Activated CD8-positive, alpha-beta memory T cell treated with anti-CD3 and anti-CD28 coated beads for 4 hours (primary cell): ENCODE measurements at places on chromosomes 3 and 15.

DNA sequence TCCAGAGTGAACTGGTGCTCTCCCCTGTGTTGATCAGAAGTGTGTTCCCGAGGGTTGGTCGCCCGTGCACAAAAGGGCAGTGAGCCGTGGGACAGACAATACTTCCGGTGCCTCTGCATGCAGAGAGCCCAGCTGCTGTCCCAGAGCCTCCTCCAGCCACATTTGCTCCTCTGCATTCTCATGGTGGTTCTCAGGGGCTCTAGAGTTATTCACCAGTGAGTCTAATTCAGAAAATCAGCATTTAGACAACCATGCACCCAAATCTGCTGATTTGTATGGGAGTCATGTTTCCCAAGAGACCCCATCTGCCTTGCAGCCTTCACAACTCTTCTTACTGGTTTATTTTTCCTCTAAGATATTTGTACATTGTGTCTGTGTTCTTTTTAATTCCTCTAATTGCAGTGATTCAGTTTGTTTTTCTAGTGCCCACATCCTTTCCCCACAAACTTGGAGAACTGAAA lies 107.0 kb upstream of the SPRED1 start:
- no peak for DNase-seq

DNA sequence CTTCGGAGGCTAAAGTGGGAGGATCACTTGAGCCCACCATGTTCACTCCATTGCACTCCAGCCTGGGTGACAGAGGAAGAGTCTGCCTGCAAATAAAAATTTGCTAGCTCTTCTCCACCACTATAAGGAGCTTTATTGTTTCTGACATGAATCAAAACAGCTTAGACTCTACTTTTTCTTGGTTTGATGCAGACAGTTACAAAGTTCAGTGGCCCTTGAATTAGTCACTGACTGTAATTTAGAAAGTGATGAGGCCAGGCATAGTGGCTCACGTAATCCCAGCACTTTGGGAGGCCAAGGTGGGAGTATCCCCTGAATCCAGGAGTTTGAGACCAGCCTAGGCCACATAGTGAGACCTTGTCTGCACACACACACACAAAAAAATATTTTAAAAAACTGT lies 172.4 kb upstream of the CGNL1 start:
- DNase-seq = no peak

- DNase-seq = no peak
Observed at GRCh38 chr15:100889385-100890050, 9.9 kb downstream of the ALDH1A3 start.

DNA sequence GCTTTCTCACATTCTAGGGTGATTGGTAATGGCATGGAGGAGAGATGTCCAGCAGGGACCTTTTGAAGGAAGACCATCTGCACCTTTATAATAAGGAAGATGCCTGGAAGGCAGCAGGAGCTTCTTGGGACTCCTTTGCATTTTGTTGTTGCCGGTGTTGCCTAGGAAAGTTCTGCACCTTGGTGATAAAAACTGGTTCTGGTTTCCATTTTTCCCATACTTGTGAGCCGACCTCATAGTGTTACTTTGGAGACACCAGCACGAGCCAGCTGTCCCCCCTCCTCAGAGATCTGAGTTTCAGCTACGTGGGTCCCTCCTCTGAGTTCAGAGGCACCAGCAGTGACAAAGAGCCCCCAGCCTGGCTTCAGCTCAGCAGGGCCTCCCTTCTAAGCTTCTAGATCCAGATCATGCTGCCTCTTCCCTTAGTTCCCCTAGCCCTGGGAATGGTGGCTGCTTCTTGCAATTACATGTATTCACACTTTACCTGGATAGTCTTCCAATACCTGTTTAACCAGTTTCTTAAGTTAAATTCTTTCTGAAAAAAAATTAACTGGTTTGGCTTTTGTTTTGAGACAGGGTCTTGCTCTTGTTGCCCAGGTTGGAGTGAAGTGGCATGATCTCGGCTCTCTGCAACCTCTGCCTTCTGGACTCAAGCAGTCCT lies 18.0 kb upstream of the FSTL1 start:
- no peak for DNase-seq

DNA sequence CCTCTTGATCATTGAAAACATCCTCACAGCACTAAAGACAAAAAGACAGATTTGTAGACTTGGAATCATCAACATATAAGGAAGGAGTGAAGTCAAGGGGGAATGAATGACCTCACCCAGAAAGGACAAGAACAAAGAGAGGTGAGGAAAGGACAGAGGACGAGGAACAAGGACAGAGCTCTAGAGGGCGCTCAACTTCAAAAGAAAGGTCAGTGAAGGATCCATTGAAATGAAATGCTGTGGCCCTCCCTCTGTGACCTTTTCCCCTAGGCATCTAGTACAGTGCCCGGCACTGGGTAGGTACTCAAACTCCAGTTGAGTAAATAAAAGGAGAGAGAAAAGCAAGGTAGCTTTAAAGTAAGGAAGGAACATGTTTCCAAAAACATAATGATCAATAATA lies 2.6 kb downstream of the ATP8B4 start:
- no peak for DNase-seq

- DNase-seq = no peak
Observed at GRCh38 chr15:48486228-48486627, 155.0 kb downstream of the DUT start.

DNA sequence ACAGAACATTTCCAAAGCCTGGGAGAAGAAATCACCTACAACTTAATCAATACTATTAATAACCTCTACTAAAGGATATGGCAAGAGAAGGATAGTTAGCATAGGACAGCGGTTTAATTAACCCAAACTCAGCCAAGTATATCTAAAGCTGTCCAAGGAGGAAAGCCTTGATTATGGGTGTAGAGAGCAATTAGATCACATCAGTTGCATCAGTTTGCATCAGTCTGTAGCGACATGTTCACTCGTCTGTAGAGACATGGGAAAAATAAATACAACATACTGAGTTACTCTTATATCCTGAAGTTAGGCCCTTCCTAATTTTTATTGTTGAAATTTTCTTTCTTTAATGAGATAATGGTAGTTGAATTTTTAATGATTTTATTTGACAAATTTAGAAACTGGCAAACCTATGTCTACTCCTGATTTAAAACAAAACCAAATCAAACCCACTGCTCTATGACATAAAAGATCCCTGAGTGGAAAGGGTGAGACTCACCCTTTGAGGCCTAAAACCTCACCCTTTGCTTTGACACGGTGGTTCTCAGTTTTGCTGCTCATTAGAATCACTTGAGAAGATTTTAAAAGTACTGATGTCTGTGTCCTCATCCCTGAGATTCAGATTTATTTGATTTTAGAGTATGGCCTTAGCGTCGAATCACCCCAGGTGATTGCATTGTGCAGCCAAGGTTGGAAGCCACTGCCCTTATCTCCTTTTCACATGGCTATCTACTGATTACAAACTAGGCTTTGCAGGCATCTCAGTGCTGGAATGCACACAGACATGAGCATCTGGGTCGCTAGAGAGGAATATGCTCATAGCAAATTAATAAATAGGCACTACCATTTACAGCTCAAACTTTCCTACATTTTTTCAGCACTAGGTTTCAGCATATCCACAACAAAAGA lies 2.8 kb upstream of the CLRN1 start:
- no peak for DNase-seq

DNA sequence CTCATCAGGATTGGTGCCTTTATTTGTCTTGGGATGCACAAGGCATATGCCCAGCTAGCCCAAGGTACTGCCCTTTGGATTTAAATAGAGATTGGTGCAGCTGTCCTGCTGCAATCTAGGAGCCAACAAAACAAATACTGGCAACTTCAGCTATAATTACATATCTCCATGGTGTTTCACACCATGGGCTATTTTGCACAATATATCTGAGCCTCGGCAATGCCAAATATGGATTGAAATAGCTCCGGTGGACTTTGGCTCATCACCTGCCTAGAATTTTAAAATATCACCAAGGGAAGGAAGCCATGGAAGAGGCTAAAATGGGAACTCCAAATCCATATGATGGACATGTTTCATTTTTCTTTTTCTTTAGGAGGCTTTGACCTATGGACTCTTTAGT lies 367.8 kb upstream of the UMPS start:
- no peak for DNase-seq

DNA sequence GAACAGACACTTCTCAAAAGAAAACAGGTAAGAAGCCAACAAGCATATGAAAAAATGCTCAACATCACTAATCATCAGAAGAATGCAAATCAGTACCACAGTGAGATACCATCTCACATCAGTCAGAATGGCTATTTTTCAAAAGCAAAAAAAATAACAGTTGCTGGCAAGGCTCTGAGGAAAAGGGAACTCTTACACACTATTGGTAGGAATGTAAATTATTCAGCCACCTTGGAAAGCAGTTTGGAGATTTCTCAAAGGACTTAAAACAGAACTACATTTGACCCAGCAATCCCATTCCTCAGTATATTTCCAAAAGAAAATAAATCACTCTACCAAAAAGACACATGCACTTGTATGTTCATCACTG lies 95.6 kb downstream of the APBA2 start:
- no peak for DNase-seq

DNA sequence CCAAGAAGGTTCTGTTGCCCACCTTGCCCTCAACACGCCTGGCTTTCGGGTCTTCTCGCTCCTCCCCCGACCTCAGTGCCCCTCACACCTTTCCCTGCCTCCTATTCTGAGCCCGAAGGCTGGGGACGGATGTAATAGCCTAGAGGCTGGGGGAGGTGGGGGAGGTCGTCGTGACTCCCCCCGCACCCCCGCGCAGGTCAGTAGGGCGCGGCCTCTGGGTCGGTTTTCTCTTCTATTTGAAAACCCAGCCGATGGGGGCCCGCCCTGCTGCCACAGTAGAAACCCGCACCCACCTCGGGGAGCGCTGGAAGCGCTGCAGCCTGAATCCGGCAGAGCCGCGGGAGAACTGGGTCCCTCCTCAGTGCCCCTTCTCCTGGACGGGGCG lies 1.0 kb upstream of the RBPMS2 start:
- no peak for DNase-seq

DNA sequence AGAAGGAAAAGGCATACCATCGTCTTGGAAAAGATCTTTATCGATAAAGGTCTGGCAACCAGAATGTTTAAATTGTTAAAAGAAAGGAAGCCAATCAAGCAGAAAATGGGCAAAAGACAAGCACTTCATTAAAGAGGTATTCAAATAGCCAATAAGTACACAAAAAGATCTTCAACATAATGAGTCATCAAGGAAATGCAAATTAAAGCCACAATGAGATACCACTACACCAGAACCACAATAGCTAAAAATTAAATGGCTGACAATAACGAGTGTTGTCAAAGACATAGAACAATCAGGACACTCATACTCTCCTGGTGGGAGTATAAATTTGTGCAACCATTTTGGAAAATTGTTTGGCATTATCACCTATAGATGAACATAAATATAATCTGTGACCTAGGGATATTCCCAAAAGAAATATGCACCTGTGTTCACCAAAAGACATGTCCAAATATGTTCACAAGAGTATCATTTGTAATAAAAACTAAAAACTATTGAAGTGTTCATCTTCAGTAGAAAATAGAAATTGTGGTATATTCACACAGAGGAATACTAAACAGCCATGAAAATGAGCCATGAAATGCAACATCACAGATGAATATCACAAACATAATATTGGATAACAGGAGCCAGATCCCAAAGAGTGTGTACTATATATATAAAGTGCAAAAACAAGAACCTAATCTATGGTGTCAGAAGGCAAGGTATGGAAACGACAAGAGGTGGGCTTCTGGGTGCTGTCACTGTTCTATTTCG lies 14.4 kb upstream of the BTBD1 start:
- DNase-seq = no peak

DNA sequence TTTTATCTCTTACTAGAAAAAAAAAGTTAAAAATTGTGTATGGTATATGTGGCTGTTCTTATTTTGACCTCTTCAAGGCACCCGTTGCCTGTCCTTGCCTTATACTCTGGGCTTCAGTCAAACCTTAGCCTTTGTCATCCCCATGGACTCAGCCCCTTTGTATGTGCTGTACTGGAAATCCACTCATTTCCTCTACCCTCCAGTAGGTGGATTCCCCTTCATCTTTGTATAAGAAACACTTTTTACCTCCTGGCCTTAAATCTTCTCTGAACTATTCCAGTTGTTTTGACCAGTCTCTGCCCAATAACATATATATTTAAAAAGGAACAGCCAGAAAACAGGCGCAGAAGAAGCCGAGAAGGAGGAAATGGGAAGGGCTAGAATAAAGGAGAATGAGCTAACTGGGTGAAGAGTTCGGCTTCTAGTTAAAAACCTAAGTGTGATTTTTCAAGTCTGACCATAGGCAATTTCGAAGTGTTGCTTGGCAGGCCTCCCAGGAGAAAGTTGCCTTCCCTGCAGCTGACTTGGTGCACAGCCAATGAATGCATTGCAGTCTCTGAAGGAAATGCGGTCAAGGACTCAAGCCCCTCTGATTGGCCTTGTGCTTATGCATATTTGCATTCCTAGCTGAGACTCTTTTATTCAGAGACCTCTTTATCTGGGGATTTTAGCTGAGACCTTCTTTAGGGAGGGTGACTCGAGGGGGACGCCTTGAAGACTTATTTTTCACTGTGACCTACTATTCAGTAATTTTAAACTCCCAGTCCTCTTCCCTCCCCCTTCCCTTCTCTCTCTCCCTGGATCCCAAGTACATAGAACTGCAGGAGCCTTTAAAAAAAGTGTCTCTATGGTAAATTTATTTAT lies 277.4 kb downstream of the ROBO1 start:
- no peak for DNase-seq

DNA sequence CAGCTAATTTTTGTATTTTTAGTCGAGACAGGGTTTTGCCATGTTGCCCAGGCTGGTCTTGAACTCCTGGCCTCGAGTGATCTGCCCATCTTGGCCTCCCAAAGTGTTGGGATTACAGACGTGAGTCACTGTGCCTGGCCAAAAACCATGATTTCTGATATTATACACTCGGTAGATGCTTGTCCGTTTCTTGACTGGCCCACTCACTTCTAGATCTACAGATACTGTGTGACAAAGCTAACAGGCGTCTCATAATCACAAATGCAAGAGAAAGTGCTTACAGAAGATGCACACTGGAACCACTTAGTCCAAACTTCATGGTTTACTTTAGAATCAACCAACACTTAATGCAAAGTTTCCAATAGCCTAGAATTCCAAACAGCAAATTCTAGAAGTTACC lies 8.4 kb downstream of the PROK2 start:
- no peak for DNase-seq

DNA sequence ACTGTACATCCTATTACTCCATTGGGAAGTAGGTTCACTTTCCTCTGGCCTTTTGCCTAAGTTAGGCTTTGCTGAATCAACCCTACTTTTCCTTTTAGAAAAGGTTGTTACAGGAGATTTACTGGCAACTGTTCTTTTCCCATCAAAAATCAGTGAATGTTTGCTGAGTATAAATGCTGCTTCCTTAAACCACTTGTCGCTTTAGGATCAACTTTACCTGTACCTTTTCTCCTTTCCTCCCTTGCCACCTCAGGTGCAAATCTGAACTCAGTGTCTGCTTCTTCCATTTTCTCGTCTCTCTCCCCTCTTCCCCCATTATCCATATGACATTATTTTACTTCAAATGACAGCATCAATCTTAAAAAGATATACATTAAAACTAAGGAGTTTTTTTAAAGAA lies 69.5 kb upstream of the GOLGA6B start:
- no peak for DNase-seq

GRCh38 chr3:78845605-78846004 lies 922.2 kb downstream of the ROBO1 start:
- no peak for DNase-seq
